ENCODE measurements at places on chromosomes 6 and 20.
A peak's percentile ranks its signal among the peaks of the same experiment; 100 is the strongest.

GRCh38 chr20:38692436-38693411 is 31.6 kb upstream of the SLC32A1 start:
- DNase-seq: no peak

DNA sequence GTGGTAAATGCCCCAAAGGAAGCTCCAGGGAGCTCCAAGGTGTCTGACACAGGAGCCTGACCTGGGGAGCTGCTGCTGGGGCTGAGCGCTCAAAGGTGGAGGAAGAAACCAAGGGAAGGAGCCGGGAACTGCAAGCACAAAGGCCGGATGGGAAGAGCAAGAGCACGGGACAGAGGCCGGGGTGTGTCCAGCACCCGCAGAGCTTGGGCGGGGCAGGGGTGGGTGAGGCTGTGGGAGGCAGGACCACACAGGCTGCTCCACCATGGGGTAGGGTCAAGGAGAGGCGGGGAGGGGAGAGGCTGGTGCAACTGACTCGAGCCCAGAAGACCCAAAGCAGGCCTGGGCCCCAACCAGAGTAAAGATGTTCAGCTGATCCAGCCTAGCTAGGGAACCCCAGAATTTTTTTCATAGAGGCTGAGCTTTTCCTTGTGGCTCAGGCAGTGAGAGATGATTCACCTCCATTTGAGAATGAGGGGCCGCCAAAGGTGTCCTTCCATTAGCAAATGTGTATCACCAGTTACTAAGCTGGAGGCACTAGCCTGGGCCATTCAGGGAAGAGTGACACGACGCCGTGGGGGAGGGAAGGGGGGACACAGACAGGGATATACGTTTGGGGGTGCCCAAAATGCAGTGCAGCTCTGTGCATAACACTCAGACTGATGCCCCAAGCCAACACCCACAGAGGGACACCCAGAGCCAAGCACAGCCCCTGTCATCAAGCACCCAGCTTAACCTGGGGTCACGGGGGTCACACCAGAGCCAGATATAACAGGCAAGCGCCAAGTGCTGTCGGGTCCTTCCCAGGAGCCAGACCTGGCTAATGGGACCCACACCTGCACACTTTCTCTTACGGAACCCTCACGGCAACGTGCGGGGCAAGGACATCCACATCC is 21.3 kb upstream of the TLDC2 start:
- no peak for DNase-seq

DNA sequence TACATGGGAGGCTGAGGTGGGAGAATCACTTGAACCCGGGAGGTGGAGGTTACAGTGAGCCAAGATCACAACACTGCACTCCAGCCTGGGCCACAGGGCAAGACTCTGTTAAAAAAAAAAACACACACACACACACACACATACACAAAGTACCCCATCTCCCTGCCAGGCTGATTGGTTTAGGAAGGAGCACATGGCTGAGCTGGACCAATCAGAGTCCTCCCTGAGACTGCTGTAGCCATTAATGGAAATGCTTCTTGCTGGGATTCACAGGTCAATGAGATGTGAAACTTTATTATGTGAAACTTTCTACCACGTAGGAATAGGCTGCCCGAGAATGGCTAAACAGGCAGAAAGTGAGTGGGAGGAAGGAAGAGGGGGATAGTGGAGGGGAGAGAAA is 2.9 kb downstream of the TREM1 start:
- no peak for DNase-seq

- DNase-seq: no peak
Measured at GRCh38 chr20:36154700-36155628, at the start of gene EPB41L1. TSS of gene EPB41L1 (plus strand) at chr20:36154740. CDS start at chr20:36173778, 19,038 bp downstream.

DNA sequence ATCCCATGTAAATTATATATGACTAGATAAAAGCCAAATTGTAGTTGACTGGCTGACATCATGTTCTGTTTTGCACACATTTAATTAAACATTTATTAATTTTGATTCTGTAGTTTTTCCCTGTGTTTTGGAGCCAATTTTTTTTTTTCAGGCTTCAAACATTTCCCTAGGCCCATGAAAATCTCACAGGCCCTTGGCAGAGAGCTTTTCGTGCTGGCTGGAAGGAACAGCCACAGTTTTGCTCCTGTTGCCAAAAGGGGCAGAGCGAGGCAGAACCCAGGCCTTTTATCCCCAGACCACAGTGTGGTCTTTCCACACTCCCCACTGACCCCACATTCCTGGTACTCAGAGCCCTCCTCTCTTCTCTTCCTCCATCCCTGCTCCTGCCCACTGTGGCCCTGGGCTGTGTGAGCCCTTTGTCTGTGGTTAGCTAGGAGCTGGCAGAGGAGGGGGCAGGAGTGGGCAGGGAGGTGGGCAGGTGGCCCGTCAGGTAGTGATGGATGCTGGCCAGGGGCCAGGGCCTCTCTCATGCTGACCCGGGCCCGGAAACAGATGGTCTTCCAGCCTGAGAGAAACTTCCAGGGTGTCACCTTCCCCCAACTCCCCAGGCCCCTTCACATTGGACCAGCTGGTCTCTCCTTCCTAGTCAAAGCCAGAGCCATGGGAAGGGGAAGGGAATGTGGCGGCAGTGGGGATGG is 19.4 kb upstream of the CCM2L start:
- DNase-seq: no peak

GRCh38 chr20:57598491-57598890 is 21.7 kb downstream of the ZBP1 start:
- DNase-seq: no peak

- DNase-seq: no peak
Measured at GRCh38 chr6:135876058-135876457, 24.6 kb downstream of the PDE7B start.

GRCh38 chr20:37417617-37418467 is 71.9 kb downstream of the SRC start:
- no peak for DNase-seq

- no peak for DNase-seq
Measured at GRCh38 chr6:23073821-23074220, 504.5 kb downstream of the HDGFL1 start.

DNA sequence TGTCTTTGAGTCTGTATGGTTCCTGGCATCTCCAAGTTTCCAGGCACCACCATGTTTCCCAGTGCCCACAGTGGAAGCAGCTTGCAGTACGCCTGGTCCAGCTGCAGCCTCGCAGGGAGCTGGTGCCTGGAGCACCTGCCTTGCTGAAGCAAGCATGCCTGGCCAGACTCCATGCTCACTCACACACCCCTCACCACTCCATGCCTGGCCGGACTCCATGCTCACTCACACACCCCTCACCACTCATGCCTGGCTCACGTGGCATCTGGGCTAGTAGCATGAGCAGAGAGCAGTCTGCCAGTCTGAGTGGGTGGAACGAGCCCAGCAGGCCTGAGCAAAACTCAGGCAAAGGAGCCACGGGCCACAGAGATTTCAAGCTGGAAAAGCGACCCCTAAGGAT is 214.3 kb downstream of the TFAP2C start:
- DNase-seq: no peak

- DNase-seq: no peak
Measured at GRCh38 chr20:39524371-39524911, 562.3 kb downstream of the DHX35 start.

GRCh38 chr20:23043376-23043775 is 6.1 kb downstream of the THBD start:
- DNase-seq: no peak

DNA sequence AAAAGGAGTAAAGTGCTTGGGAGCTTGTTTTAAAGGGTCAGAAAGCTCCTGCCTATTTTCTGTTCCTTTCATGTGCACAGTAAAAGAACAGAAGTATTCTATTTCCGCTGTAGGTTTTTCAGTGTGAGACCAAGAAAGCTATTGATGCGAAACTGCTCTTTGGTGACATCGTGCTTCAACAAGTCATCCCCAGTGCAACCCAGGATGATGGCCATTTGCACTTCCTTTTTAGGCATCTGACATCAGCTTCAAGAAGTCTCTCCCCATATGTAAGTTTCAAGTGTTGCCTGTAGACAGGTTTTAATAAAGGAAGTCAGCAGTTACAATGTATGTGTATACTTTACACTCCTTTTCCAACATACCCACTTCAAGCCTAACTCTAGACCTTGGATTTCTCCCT is 131.6 kb downstream of the RFX6 start:
- DNase-seq: no peak

- DNase-seq: peak; percentile 100
Measured at GRCh38 chr20:5691918-5692618, 58.1 kb upstream of the SHLD1 start.

DNA sequence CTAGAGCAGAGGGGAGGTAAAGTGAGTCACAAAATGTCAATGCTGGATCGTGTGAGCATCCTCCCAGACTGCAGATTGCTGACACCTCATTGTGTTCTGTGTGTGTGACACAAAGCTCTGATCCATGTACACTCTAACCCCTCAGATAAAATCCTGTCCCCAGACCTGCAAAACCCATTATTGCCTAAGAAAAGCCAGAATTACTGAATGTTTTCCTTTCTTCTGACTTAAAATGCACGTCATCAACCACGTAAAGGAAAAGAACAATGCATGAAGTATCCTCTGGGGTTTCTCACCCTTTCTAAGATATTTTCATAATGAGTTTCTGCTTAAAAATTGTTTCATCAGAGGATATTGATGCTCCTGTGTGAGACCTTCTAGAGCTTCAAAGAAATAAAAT is 218.0 kb upstream of the PREP start:
- no peak for DNase-seq

DNA sequence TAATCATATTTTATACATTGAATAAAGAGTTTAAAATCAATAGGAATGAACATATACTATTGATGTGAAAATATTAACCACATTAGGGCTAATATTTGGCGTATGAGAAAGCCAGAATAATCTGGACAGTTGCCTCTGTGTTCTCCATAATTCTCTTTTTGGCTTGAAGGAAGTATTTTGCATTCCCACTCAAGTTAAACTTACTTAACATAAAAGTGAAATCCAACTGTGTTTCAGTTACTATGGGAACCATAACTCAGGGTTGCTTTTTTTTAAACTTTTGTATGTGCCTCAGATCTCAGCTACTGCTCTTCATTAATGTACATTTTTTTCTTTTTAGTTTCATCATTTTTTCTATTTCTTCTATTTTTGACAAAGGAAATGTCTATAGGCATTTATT is 479.8 kb downstream of the NKAIN2 start:
- no peak for DNase-seq

GRCh38 chr20:39893003-39893685 is 795.9 kb downstream of the MAFB start:
- DNase-seq: no peak

GRCh38 chr6:108566406-108566805 is 5.7 kb downstream of the FOXO3 start:
- DNase-seq: no peak

DNA sequence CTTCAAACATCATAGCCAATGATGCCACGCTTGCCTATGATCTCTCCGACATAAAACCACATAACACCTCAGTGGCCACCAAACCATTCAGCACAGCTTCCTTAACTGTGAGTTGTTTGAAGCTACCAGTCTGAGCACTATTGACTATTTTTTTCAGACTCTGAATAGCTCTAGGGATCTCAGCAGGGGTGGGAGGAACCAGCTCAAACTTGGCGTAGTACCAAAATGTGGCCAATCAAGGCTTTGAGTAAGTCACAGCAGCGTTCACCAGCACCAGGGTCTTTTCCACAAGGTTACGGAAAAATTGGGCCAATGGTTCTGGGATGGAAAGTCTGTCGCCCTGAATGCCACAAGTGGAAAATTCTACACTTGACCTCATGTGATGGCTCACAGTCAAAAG is 70.6 kb downstream of the SMPDL3A start:
- DNase-seq: no peak

DNA sequence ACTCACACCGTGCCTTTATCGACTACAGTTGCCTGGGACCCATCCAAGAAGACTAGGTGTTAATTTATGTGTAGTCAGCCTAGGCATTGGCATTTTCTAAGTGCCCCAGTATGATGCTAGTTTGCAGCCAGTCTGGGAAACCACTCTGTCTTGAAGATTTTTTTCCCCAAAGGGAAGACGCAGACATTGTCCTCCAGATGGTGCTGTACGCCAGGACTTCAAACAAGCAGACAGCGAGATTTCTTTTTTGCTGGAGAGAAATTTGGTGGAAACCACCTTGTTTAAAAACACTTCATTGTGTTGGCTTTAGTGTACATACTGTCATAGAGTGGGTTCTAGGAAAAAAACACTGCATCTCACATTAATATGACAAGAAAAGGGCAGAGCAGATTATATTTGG is 30.0 kb downstream of the ALDH5A1 start:
- DNase-seq: peak; percentile 3

GRCh38 chr6:16438718-16439591 is 200.6 kb downstream of the GMPR start:
- no peak for DNase-seq

- peak; percentile 16 for DNase-seq
Measured at GRCh38 chr6:68237205-68237604, 397.9 kb upstream of the ADGRB3 start.

GRCh38 chr20:20024942-20025341 is 7.8 kb downstream of the NAA20 start:
- DNase-seq: no peak

DNA sequence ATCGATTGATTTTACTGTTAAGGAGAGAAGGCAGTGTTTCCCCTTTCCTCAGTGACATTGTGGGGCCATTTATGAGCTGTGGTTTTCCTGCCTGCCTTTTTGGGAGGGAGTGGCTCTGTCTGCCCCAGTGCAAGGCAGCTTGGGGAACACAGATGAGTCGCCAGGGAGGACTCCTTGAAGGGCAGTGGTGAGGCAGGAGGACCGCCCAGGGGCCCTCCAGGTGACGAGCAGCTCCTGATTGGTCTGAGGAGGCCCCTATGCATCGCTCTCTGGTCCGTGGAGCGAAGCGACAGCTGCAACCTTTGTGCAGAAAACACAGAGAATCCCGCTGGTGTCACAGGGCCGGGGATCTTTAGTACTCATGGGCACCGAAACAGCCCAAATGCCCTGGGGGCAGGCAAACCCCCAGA is 100.3 kb downstream of the TMEM242 start:
- no peak for DNase-seq

- no peak for DNase-seq
Measured at GRCh38 chr6:79257381-79258205, 23.1 kb upstream of the HMGN3 start.

DNA sequence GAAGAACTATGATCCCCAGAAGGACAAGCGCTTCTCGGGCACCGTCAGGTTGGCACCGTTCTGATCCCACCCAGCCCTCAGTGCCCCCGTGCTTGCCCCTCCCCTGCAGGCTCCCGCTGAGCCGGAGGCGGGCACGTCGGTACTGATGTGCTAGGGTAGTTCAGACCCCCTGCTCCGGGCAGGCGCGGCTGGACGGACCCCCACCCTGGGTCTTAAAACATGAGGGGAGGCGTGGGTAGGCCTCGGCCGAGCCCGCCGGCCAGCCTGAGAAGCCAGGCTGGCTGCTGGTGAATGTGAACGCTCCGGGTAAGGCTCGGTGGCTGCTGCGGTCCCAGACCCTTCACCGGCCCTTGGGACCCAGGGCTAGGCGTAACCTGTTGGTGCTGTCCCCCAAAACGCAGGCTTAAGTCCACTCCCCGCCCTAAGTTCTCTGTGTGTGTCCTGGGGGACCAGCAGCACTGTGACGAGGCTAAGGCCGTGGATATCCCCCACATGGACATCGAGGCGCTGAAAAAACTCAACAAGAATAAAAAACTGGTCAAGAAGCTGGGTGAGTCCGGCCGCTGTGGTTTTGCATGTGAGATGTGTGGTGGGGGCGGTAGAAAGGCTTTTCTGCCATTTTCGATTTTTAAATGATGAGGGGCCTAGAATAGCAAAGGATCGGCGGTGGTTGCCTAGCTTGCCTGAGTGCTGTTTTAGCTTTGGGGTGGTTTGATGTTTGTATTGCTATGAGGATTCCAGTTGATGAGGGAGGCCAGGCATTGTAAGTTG is 964 bp downstream of the RPL10A start:
- DNase-seq: peak; percentile 80

Data from NCI-H510A treated with DMSO at 0.1 percent for 48 hours (cell line).